ENCODE measurements at places on chromosomes 1 and 21.

GRCh38 chr1:147492207-147492606 lies 49.1 kb upstream of the BCL9 start:
- DNase-seq, result no peak

- DNase-seq, result no peak
Observed at GRCh38 chr1:107863342-107863741, 101.6 kb downstream of the VAV3 start.

- DNase-seq, result no peak
Observed at GRCh38 chr1:227889047-227889862, 58.5 kb downstream of the WNT9A start.

GRCh38 chr1:206663832-206664652 lies 20.7 kb upstream of the MAPKAPK2 start:
- peak; percentile 71 for DNase-seq

- DNase-seq, result peak; percentile 34
Observed at GRCh38 chr1:202237052-202237451, 43.5 kb downstream of the LGR6 start.
